ENCODE measurements at places on chromosomes 1 and 21.

DNA sequence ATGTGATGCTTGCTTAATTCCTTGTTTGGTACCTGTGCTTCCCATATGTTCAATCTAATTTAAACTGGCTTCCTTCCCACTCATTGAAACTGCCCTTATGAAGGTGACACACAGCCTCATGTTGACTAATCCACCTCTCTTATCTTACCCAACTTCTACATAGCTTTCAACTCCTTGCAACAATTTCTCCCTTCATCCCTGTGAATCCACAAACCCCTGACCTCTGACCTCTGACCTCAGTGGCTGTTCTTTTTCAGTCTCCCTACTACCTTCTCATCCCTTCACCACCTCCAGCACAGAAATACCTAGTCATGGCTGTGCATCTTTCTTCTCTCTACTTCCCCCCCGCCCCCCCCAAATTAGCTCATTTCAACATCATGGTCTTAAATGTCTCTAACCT is 144.5 kb downstream of the TTLL7 start:
- no peak for DNase-seq

DNA sequence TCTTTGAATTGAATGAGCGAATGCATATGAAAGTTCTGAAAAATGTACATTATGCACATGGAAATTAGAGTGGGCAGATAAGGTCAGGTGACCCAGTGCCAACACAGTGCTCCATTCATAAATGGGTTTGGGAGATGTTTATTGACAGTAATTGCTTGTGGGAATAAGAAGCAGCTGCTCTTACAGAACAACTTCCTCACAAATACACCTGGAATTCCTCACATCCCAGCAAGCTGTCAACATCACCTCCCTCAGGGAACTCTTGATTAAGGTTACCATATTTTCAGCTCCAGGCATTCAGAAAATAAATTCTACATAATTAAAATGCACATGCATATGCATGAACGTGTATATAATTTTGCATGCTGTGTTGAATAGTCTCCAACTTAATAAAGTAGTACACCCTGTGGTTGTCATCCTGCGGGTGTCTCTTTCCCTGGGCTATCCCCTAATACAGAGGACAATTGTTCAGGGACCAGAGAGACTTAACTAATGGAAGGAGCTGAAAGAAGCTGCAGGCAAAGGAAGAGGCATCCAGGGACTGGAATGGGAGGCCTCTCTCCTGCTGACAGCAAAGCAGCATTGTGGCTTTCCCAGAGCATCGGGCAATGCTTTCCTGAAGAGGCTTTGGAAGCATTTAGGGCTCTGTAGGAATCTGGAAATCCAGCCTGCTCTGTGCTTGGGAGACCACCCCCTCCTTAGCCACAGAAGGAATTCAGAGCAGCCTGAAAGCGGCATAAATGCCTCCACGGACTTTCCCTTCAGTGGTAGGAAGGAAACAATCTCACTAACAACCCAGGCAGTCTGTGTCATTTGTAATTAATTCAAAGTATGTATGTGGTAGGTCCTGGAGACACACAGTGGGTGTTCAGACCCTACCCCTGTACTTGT is 55.2 kb upstream of the GNG12 start:
- no peak for DNase-seq

DNA sequence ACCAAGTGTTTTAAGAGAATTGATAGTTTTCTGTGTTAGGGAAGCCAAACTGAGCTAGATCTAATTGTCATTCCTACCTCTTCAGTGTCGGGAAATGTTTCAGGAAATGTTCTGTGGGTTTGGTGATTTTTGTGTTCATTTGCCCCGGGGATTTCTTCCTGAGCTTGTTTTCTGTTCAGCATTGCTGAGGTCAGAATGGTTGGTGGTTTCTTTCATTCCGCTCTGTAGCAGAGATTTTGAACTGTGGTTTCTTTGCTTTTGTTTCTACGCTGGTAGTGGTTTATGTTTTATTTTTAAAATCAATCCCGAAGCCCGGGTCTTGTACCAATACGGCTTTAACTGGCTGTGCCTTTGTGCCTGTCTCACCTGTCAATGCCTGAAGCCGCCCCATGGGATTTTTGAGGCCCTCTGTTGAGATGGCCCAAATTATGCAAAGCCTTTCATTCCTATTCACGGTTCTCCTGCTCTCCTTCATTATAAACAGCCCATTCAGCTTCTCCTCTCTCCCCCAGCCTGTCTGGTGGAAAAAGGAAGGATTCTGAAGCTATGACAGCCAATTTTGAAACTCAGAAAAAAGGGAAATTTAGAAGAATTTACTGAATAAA is 417.2 kb upstream of the KAZN start:
- no peak for DNase-seq

DNA sequence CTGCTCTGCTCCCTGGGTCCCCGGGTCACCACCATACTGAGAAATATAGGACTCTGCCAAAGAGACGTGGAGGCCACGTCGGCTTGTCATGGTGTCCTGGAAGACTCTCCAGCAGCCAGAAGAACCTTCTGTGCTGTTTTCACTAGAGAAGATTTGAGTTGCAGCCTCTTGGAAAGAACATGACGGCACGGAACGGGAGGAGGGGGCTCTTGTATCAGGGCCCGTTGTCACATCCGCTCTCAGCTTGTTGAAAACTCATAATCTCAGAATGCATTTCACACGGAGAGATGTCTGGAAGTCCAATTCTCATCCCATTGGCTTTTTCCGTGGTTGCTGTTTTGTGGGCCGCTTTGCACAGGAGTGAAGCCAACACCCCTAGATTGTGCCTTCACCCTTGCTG is 39.4 kb upstream of the FAM3B start:
- DNase-seq: no peak

DNA sequence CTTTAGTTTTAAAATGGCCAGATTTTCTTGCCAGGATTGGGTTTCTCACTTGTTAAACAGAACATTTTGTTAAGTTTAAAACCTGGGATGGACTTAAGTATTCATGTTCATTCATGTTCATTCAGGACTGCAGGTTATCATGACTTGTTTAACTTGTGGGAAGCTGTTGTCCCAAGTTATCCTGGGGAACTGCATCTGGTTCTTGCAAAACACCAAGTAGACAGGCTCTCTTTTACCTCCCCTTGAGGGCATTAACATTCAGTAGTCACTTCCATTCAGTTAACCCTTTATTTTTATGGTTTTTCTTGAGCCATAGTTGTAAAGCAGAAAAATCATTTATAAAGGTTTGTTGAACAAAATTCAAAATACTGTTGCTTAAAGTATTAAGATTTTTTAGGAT is 8.1 kb downstream of the SOD1 start:
- DNase-seq: no peak

GRCh38 chr1:18452550-18452949 is 28.2 kb upstream of the KLHDC7A start:
- DNase-seq: peak; percentile 21

- DNase-seq: no peak
Observed at GRCh38 chr1:223355699-223356098, 8.3 kb downstream of the SUSD4 start.

GRCh38 chr1:109929588-109930251 is 19.1 kb downstream of the CSF1 start:
- DNase-seq: no peak

DNA sequence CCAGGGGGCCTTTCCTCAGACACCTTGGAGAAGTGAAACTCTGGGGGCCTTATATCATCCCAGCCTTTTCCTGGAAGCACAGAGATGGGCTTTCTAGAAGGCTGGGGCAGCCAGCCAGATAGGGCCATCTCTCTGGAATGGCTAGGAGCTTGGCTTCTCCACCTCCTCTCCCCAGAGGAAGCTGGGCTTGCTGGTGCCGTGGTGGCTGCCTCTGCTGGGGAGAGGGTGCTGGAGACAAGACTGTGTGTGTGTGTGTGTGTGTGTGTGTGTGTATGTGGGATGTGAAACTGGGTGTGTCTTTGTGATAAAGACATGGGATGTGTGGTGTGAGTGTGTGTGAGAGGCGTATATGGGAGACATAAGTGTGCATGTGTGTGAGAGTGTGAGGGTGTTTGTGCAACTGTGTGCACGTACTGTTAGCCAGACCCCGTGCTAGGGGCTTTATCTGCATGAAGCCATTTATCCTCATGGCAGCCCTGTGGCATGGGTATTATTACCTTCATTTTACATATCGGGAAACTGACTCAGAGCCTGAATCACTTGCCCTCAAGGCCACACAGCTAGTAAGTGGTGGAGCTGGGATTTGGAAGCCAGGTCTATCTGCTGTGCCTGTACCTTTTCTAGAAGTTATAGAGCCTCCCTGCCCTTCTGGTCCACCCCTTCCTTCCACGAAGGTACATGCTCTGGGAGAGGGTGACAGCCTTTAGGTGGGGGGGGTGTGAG is 44.2 kb downstream of the PTPRU start:
- DNase-seq: no peak

DNA sequence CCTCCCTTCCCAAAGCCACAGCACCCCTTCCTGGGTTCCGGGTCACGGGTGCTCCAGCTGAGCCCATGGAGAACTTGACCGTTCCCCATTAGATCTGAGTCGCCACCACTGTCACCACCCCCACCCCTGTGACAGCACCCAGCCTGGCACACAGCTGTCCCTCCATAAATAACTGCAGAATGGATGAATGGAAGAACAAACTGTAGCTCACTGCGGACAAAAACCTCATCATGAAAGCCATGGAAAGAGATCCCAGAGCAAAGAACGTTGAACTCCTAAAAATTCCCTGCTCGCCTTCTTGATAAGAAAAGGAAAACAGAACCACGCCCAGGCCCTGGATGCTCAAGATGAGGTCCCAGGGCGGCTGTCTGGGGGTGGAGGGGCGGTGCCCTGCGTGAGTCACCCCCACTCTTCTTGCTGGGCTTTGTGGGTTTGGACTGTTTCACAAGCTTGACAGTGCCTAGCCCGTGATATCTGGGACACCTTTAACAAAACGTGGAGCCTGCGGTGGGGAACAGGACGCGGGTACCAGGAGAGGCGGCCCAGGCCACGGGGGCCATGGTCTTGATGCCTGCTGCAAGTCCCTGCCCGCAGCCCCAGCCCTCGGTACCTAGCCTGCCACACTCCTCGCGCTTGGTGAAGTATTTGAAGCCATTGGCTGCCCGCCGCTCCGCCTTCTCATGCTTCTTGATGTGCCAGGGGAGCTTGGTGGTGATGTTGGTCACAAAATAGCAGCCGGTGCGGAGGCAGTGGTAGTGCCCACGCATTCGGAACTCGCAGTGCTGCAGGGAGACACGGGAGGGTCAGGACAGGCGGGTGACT is 151.9 kb downstream of the CASZ1 start:
- peak; percentile 25 for DNase-seq

GRCh38 chr1:10113501-10113900 is 80.7 kb downstream of the UBE4B start:
- no peak for DNase-seq

- DNase-seq: no peak
Observed at GRCh38 chr21:45226540-45227326, 61.0 kb downstream of the POFUT2 start.

DNA sequence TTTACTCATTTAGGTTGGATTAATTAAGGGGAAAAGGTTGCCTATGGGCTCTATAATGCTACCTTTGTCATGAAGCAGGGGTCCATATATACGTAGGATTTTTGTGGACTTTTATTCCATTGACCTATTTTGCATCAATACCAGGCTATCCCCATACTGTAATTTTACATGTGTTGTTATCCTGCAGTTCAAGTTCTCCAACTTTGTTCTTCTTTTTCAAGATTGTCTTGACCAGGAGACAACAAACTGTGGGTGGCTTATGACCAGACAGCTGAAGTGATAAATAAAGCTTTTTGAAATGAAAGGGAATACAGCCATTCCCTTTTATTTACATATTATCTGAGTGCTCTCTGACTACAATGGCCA is 345.7 kb downstream of the BARHL2 start:
- no peak for DNase-seq

- DNase-seq: no peak
Observed at GRCh38 chr21:15735409-15735808, 5.6 kb downstream of the USP25 start.

DNA sequence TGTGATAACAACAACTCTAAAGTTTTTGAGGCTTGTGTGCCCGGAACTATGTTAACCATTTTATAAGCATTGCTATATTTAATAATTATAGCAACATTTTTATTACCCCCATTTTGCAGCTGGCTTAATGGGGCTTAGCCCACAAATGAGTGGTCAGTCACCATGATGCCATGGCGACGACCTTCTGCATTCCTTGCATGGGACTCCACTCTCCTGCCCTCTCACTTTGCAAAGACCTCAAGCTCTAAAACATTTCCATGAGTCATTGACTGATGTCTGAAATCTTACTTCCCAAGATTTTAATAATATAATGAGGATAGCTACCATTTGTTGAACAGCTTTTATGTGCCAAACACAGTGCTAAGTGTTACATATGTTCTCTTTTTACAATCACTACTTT is 15.4 kb downstream of the NGF start:
- no peak for DNase-seq

GRCh38 chr1:5586629-5587028 is 405.6 kb downstream of the NPHP4 start:
- DNase-seq: no peak

All from inflammatory macrophage (primary cell).